ENCODE measurements at places on chromosomes 3 and 15.

DNA sequence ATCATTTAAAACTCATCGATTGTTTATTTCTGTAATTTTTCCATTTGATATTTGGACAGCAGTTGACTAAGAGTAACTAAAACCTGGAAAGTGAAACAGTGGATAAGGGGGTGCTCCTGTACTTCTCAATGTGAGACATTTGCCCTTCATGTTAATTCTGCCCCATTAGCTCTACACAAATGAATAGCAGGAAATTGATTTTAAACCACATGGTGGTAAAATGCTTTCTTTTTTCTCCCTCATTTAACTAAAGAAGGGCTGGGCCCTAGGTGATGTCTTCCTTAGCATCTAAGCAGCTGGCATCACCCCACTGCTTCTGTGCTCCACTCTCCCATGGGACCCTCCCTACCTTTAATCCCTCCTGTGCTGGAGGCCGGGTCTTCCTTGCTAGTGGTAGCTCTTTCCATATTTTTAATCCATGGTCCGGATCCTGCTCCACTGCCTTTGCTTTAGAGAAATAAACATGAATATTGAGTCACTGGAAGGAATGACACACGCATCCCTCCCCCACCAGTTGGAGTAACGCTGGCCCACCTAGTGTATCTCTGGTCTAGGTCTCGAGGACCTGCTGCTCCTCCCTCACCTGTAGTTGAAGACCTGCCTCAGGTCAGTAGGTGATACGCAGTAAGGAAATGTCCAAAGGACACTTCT lies 30.2 kb upstream of the LAMP3 start:
- no peak for DNase-seq

- no peak for DNase-seq
These were observed 12.8 kb upstream of the KLF15 start for GRCh38 chr3:126370055-126370454.

DNA sequence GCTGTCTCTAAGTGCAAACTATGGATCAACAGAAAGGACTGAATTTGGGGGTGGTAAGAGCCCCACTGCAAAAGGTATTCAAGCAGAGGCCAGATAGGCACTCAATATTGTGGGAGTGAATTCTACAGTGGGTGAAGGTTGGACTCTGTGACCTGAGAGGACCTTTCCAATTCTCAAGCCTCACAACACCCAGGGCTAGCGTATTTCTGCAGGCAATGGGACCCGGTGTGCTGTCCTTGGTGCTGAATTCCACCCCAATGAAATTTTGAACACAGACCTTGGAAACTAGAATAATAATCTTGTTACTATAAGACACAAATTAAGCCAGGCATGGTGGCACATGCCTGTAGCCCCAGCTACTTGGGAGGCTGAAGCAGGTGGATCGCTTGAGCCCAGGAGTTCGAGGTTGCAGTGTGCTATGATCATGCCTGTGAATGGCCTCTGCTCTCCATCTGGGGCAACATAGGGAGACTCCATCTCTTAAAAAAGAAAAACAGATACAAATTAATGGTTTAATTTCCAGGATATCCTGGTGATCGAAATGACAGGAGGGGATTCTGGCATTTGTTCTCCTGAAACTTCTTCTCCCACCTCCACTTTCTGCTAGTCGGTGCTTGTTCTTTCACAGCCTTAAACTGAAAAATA lies 135.4 kb downstream of the RAB11A start:
- DNase-seq = no peak

- no peak for DNase-seq
These were observed 44.1 kb upstream of the ICE2 start for GRCh38 chr15:60523056-60523455.

- no peak for DNase-seq
These were observed 99.7 kb upstream of the DAZL start for GRCh38 chr3:16704941-16705340.

GRCh38 chr3:4996223-4996765 lies 17.1 kb downstream of the BHLHE40 start:
- no peak for DNase-seq

Measured in B cell (primary cell).